ENCODE measurements at places on chromosomes 2 and 18. TPM values are rescaled to one million over a fixed set of nuclear protein-coding genes. Genes with fewer than 3 reads are reported as not detected.

Gene ANKRD30B
- not detected for total RNA-seq

Gene GALNT13
- not detected for total RNA-seq

Gene ATP8B1
- not detected for total RNA-seq

Gene UPP2
- total RNA-seq, result not detected

- H3K4me1 ChIP-seq, result peaks cover 30% of the 10 kb centered on the region
- H3K4me3 ChIP-seq, result no peak overlapping the region
- no peak overlapping the region for H3K27ac ChIP-seq
Observed at GRCh38 chr2:144341538-144341937, 178.4 kb downstream of the ZEB2 start.

DNA sequence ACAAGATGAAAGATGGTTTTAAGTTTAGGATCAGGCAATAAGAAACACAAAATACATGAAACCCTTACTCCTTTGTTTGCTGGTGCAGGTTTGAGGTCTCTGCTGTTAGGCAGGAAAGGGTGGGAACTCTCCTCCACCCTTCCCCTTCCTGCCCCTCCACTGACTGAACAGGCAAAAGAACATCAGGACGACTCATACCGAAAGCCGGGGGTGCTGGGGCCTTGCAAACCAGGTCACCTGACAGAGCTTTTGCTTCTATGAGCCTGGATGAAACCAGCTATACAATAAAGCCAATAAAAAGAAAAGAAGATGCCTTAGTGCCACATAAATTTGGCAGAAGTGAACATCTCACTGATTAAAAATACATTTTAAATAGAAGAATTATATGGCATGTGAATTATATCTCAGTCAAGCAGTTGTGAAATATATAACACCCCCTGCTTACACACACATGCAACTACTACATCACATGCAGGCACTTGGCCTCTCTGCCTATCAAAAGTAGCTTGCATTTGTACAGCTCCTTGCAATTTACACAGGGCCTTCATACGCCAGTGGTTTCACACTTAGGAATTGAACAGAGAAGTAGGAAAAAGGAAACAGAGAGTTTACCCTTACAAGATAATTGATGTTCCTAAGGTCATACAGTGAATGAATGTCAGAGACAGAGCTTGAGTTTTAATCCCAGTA lies 215.1 kb upstream of the TRIB2 start:
- H3K27ac ChIP-seq, result peak overlapping the region; percentile 47
- H3K36me3 ChIP-seq, result no peaks in the 10 kb centered on the region
- peak; percentile 88 for DNase-seq
- peaks cover 91% of the 10 kb centered on the region for H3K4me1 ChIP-seq

GRCh38 chr2:20172273-20173055 lies 52.5 kb downstream of the SDC1 start:
- H3K36me3 ChIP-seq, result no peaks in the 10 kb centered on the region
- H3K27ac ChIP-seq, result no peak overlapping the region
- no peak for DNase-seq
- H3K4me1 ChIP-seq, result no peaks in the 10 kb centered on the region

DNA sequence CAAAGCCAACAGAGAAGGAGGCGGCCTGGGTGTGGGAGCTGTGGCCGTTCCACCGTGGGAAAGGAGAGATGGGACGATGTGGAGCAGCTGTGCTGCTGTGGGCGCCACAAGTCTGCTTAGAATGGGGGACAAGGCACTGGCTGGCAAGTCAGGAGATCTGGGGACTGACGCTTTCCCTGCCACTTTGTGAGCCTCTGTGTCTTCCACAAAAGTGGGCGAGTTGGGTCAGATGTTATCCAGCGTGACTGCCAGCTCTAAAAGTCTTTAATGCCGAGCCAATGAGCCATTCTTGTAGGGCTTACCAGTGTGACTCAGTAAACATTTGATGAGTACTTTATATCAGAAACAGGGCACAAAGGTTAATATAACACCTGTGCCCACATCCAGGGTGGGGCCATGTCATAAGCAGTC lies 113.6 kb upstream of the MGAT5 start:
- H3K4me3 ChIP-seq, result no peak overlapping the region
- H3K27me3 ChIP-seq, result no peaks in the 10 kb centered on the region
- H3K27ac ChIP-seq, result no peak overlapping the region
- peaks cover 52% of the 10 kb centered on the region for H3K4me1 ChIP-seq
- no peak for DNase-seq

DNA sequence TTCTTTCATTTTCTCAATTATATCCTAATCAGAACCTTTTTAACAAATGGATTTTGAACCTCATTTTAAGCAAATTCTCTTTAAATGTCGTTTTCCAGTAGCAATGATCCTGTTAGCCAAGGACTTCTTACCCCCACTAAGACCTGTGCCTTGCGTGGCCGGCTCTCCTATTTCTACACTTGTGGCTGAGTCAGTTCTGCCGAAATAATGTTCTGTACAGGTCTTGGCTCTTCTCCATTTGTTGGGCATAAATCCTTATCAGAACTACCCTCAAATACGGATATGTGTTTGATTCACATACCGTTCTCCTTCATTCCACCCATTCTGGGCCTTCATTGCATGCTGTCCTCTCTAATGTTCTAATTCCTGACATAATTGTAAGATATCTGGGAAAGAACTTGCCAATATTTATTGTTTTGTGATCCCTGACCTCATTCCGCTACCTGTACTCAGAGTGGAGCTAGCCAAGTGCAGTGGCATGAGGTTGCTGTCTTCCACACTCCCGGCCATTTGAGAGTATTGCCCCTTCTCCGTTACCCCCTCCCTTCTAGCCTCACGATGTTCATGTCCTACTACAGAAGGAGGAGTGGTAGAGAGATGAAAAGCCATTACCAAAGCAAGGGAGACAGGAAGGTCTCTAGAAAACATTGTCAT lies 78.7 kb downstream of the MYOM1 start:
- no peak overlapping the region for H3K27ac ChIP-seq
- H3K4me3 ChIP-seq, result no peak overlapping the region
- no peaks in the 10 kb centered on the region for H3K4me1 ChIP-seq
- no peak for DNase-seq
- H3K36me3 ChIP-seq, result no peaks in the 10 kb centered on the region

DNA sequence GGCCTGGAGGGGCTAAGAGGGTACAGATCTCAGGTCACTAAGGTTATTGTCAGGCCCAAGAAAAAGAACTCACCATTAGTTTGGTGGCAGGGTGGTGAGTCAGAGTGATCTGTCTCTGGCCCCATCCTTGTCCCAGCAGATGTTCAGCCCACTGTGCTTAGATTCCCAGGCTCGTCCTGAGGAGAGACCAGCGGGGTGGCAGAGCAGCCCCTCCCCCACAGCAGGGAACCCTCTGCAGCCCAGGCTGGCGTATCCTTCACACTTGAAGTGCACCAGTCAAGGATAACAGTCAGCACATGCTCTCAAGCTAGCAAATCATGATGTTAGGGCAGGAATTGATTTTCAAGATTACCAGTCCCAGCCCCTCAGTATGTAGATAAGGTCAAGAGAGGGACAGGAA lies 43.1 kb downstream of the TMEM185B start:
- H3K4me1 ChIP-seq, result peaks cover 59% of the 10 kb centered on the region
- no peaks in the 10 kb centered on the region for H3K36me3 ChIP-seq
- no peak overlapping the region for H3K27ac ChIP-seq
- H3K27me3 ChIP-seq, result no peaks in the 10 kb centered on the region

Gene IRS1
- 2.7 TPM for total RNA-seq

- H3K4me3 ChIP-seq, result no peak overlapping the region
- H3K4me1 ChIP-seq, result peaks cover 2% of the 10 kb centered on the region
- no peak overlapping the region for H3K27ac ChIP-seq
- H3K36me3 ChIP-seq, result no peaks in the 10 kb centered on the region
Observed at GRCh38 chr2:8065191-8065590, 616.7 kb upstream of the ID2 start.

Gene LHCGR
- not detected for total RNA-seq

DNA sequence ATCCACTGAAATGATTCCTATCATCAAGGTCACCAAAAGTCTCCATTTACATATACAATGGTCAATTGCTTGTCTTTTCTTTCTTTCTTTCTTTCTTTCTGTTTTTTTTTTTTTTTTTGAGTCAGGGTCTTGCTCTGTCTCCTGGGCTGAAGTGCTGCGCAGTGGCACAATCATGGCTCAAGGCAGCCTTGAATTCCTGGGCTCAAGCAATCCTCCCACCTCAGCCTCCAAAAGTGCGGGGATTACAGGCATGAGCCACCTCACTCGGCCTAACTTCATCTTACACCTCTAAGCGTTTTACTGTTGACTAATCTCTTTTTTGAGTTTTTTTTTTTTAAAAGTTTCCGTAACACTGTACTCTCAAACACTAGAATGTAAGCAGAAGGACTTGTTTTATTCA lies 867 bp downstream of the SF3B6 start:
- H3K36me3 ChIP-seq, result peaks cover 5% of the 10 kb centered on the region
- H3K27ac ChIP-seq, result peak overlapping the region; percentile 93
- H3K27me3 ChIP-seq, result no peaks in the 10 kb centered on the region
- no peak for DNase-seq
- H3K4me1 ChIP-seq, result peaks cover 36% of the 10 kb centered on the region
- H3K4me3 ChIP-seq, result peak overlapping the region; percentile 97

Gene CCNT2
- 33.2 TPM for total RNA-seq

Gene GPR35
- 2.6 TPM for total RNA-seq

DNA sequence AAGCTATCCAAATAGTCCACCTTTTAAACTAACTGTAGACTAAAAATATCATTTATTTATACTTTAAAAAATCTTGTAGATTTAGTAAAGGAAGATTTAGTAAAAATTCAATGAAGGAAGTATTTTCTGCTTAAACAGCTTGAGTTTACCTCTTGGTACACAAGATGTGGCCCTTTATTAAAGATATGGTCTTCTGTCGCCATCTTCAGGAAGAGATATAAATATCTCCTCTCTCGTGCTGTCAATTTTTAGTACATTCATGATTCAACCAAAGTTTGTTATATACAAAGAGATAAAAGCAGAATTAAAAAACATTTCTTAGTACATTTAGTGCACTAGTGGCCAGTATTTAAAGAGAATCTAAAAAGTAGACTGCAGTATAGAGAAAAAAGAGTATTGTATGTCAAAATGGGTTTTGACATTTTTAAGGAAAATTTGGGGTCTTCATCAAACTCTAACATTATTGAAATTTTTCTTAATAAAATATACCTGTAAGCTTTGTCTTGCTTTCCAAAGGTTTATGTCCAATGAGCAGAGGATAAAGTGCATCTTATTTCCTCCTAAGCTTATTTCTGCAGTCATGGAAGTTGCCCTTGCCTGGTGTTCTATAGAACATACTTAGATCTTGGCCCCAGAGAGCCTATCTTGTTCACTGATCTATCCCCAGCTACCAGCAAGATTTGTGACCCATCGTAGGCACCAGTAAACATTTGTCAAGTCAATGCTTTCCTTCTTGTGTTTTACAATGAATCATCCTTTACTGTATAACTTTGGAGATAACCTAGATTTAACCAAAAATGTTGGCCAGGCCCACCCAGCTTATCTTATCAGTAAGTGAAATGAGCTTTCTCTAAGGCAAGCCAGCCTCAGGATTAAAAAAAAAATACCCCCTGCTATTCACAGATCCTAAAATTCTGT lies 18.5 kb upstream of the EML6 start:
- H3K4me3 ChIP-seq, result no peak overlapping the region
- peaks cover 14% of the 10 kb centered on the region for H3K27me3 ChIP-seq
- no peak for DNase-seq

Gene IL36A
- total RNA-seq, result not detected

DNA sequence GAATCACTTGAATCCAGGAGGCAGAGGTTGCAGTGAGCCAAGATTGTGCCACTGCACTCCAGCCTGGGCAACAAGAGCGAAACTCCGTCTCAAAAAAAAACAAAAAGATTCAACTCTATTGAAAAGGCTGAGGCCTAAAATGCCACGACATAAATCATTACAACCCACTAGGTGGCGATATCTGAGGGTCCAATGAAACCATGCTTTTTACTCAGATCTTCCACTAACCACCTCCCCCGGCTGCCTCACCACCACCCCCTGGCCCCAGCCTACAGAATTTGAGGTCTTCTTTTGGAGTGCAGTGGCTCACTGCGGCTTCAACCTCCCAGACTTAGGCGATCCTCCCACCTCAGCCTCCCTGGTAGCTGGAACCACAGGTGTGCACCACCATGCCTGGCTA lies 57.5 kb downstream of the AP1S3 start:
- H3K4me1 ChIP-seq, result no peaks in the 10 kb centered on the region
- H3K27me3 ChIP-seq, result no peaks in the 10 kb centered on the region
- H3K27ac ChIP-seq, result no peak overlapping the region
- H3K36me3 ChIP-seq, result peaks cover 4% of the 10 kb centered on the region
- H3K4me3 ChIP-seq, result no peak overlapping the region
- DNase-seq, result peak; percentile 61

GRCh38 chr2:162084536-162084935 lies 10.5 kb upstream of the DPP4 start:
- no peak overlapping the region for H3K4me3 ChIP-seq
- no peak overlapping the region for H3K27ac ChIP-seq
- no peak for DNase-seq
- H3K36me3 ChIP-seq, result no peaks in the 10 kb centered on the region
- no peaks in the 10 kb centered on the region for H3K27me3 ChIP-seq

GRCh38 chr2:135257383-135258090 lies 205.4 kb downstream of the RAB3GAP1 start:
- H3K4me3 ChIP-seq, result no peak overlapping the region
- no peaks in the 10 kb centered on the region for H3K4me1 ChIP-seq
- no peak for DNase-seq
- peaks cover 2% of the 10 kb centered on the region for H3K36me3 ChIP-seq
- H3K27ac ChIP-seq, result no peak overlapping the region

Gene SERPINB13
- not detected for total RNA-seq

GRCh38 chr2:4947911-4948310 lies 744.3 kb upstream of the SOX11 start:
- H3K4me1 ChIP-seq, result no peaks in the 10 kb centered on the region
- H3K27me3 ChIP-seq, result no peaks in the 10 kb centered on the region
- DNase-seq, result no peak
- no peak overlapping the region for H3K27ac ChIP-seq
- H3K4me3 ChIP-seq, result no peak overlapping the region
- no peaks in the 10 kb centered on the region for H3K36me3 ChIP-seq

Gene LTBP1
- 0.10 TPM for total RNA-seq

Gene POMC
- 4.8 TPM for total RNA-seq

DNA sequence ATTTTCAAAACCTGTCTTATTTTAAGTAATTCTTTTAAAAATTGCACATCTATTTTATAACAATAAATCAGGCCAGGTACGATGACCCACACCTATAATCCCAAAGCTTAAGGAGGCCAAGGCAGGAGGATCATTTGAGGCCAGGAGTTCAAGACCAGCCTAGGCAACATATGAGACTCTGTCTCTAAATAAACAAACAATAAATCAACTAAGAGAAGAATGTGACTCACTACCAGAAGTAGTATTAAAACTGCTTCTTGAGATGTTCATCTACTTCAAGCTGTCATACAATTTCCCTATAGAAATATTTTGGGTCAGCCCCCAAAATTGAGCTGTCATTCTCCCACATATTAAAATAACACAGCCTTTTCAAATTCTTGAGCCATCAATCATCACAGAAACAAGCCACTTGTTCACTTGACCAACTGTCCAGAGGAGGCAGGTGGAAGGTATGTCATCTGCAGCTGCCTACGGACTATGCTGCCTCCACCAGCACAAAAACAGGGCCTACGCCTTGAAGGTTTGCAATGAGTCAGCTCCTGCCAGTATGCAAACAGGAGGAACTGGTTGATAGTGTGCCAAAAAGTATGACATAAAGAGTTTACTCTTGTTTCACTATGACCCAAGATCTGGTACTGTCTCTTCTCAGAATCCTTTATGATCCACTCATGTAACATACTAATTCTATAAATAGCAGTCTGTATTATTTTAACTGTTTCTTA lies 33.6 kb downstream of the KIDINS220 start:
- no peaks in the 10 kb centered on the region for H3K27me3 ChIP-seq
- H3K4me3 ChIP-seq, result no peak overlapping the region
- peaks cover 26% of the 10 kb centered on the region for H3K36me3 ChIP-seq

GRCh38 chr2:138512672-138513071 lies 11.1 kb downstream of the SPOPL start:
- H3K27ac ChIP-seq, result no peak overlapping the region
- peaks cover 12% of the 10 kb centered on the region for H3K36me3 ChIP-seq
- no peak for DNase-seq

Gene CELF4
- not detected for total RNA-seq

Gene SLC4A3
- not detected for total RNA-seq

All from activated naive CD4-positive, alpha-beta T cell treated with anti-CD3 and anti-CD28 coated beads for 36 hours (primary cell).